ENCODE measurements at places on chromosomes 5 and 9.

DNA sequence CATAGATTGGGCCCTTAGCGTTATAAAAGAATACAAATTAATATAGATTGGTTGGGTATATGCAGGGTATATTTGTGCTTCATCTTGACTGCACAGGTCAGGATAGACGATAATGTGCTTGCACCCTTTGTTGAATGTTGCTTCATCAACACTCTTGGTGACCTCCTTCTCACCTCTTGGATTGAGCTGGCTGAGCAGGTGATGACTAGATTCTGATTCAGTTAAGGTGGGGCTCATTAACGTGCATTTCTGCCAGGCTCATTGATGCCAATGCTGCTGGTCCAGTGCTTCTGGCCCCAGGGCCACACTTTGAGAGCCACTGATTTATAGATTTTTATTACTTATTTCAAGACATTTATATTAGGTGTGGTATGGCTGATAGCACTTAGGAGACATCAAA, 27.7 kb downstream of the PCSK5 start:
- H3K4me1 ChIP-seq: no peaks in the 10 kb centered on the region
- H3K27ac ChIP-seq: no peak overlapping the region
- H3K36me3 ChIP-seq: no peaks in the 10 kb centered on the region
- H3K27me3 ChIP-seq: peaks cover 3% of the 10 kb centered on the region

DNA sequence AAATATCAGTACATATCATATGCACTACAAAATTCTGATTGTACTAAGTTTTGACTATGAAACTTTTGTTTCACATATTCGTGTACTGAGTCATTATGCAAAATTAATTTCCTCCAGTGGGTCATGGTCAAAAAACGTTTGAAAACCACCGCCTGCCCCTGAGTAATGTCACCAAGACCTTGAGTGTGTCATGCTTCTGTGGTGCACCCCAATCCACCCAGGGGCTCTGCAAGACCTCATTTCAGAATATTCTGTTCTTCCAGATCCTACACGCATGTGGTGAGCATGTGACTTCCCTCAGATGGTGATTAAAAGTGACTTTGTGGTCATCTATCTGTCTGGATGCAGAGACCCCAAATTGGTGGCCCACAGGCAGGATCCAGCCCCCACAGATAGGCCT, 31.0 kb downstream of the ABLIM3 start:
- H3K4me1 ChIP-seq: no peaks in the 10 kb centered on the region
- no peak overlapping the region for H3K27ac ChIP-seq
- no peak for DNase-seq
- H3K36me3 ChIP-seq: no peaks in the 10 kb centered on the region
- H3K27me3 ChIP-seq: peaks cover 7% of the 10 kb centered on the region

DNA sequence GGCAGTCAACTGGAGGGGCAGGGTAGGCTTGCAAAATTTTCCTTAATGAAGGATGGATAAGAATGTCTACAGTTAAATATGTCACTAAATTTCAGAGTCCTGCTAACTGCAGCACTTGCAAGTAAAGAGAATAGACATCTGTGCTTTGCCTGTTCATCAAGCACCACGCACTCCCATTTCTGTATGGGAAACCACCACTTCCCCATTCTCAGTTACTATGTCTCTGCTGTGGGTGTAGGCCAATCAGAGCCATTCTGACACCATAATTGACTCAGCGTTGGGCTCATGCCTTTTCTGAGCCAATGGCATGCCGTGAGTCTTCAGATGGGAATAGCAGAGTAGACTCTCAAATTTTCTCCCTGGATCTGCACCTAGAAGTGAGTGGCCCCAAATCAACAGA, 247.5 kb downstream of the GABRB2 start:
- DNase-seq: no peak
- no peak overlapping the region for H3K27ac ChIP-seq
- H3K36me3 ChIP-seq: no peaks in the 10 kb centered on the region
- H3K4me1 ChIP-seq: no peaks in the 10 kb centered on the region
- H3K4me3 ChIP-seq: no peak overlapping the region
- peaks cover 4% of the 10 kb centered on the region for H3K27me3 ChIP-seq

DNA sequence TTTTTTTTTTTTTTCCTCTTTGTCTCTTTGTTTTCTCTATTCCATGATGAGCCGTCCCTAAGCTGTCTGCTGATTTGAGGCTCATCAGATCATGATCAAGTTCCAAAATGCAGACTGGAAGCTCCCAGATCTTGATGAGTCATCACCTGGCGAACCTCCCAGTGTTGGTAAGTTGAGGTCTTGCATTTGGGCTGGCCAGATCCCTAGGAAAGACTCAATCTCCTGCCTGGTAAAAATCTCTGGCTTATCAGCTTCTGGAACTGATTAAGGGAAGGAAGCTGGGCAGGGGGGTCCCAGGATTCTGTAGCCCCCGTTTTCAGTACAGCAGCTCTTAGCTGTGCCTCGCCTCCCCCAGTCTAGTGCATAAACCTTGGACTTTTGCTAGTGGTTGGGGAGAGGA, 69.0 kb downstream of the TSPAN17 start:
- H3K4me3 ChIP-seq: no peak overlapping the region
- no peak for DNase-seq
- peaks cover 3% of the 10 kb centered on the region for H3K36me3 ChIP-seq
- H3K4me1 ChIP-seq: peaks cover 3% of the 10 kb centered on the region

GRCh38 chr5:151293624-151294023, 9.9 kb downstream of the SLC36A3 start:
- DNase-seq: no peak
- H3K4me1 ChIP-seq: no peaks in the 10 kb centered on the region
- H3K27ac ChIP-seq: no peak overlapping the region
- H3K36me3 ChIP-seq: no peaks in the 10 kb centered on the region
- no peaks in the 10 kb centered on the region for H3K27me3 ChIP-seq

DNA sequence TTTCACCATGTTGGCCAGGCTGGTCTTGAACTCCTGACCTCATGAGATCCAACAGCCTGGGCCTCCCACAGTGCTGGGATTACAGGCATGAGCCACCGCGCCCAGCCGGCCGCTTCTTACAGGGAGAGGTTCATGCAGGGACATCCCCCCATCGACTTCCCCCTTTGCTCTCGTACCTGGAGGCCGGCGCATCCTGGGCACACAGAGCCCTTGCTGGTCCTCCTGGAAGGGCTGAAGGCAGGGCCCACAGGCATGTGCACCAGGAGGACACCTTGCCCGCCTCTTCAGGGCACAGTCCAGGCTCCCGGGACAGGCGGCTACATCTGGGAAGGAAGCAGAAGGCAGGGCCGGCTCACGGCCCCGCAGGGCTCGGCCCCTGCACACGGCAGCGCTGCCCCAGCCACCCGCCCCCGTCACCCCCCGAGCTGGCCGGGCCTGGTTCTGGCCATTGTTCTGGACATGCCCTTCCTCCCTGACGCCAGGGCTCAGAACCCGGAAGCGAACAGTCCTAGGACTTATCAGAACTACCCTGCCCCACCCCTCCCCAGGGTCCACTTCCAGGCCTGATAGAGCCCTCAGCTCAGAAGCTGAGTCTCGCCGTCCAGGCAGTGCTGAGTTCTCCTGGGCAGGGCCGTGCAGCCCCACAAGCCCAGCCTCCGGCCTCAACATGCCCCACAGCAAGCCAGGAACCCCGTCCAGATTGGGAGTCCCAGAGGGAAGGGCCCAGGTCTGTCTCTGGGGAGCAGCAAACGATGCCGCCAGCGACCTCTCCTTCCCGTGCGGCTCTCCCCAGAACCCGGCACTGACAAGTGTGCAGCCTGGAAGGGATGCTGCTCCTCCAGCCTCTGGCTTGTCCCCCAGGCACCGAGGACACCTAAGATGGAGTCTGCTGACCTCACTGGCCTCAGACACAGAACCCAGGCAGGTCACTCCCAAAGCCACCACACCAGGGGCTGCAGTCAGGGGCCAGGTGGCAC, 2.9 kb downstream of the NPDC1 start:
- H3K27ac ChIP-seq: no peak overlapping the region
- no peaks in the 10 kb centered on the region for H3K36me3 ChIP-seq
- peaks cover 29% of the 10 kb centered on the region for H3K27me3 ChIP-seq

- DNase-seq: no peak
- H3K4me3 ChIP-seq: no peak overlapping the region
- no peaks in the 10 kb centered on the region for H3K36me3 ChIP-seq
- no peaks in the 10 kb centered on the region for H3K4me1 ChIP-seq
Observed at GRCh38 chr9:76433836-76434235, 25.1 kb upstream of the GCNT1 start.

DNA sequence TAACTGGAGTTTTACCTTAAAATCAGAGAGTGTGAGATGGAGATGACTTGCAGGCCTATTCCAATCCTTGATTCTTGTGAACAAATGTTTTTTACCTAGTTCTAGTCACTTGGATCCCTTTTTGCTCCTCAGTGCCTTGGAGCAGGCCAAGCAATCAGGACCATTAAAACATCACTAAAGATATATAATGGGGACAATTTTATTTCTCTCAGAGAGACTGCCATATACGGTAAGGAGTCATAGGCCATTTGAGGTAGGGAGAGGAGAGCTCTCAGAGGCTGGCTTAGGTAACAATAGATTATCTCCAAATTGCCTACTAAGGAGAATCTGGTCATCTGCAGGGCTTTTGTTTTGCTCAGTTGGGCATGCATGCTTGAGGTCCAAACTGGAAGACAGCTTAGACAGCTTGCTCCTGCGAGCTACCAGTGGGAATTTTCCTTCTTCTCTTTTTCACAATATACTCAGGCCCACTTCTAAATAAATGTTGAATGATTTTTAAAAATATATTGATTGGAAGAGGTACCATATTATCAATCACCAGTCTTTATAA, 44.0 kb downstream of the FREM1 start:
- no peak overlapping the region for H3K27ac ChIP-seq
- H3K36me3 ChIP-seq: no peaks in the 10 kb centered on the region

DNA sequence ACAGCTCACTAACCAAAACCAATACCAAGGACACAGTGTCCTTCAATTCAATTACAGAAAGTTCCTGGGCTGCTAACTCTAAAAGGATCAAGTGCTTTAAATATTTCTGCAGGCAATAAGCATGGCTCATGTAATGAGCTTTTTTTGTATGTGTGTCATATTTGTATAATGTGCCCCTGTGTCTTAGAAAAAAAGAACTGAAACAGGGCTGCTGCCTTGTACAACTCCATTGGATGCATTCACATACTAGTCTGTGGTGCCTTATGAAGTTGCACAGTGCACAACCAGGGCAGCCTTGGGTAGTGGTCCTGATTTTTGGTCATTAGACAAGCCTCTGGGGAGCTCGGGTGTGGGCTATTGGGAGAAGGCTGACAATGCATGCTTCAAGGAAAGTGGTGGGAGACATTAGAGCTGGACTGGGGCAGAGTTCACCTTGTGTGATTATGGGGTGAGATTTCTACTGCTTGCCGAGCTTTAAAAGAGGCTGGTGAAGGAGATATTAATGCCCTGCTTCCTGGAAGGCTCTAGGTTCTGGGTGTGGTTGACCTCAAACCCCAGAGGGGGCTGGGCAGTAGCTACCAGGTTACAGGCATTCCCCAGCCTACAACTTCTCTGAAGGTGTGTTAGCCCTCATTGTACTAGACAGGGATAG, 3.6 kb upstream of the CPEB4 start:
- peak overlapping the region; percentile 70 for H3K4me3 ChIP-seq
- H3K27ac ChIP-seq: peak overlapping the region; percentile 36

DNA sequence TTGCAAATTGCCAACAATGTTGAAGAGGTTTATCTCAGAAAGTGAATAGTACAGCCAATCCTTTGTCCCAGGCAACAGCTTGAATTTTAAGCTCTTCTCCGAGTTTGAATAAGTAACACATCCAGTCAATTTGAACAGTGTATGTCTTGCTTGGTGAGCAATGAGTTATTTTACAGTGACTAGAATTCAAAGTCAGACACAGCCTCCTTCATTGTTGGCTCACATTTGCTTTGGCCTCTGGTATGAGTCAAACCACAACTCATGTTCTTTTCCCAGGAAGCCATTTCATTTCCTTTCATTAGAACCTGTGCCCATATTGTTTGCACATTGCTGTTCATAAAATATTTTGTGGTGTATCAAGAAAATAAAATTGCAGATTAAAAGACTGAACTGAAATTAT, 622.0 kb upstream of the DAB2 start:
- peaks cover 9% of the 10 kb centered on the region for H3K27me3 ChIP-seq
- H3K4me1 ChIP-seq: no peaks in the 10 kb centered on the region
- no peak for DNase-seq
- H3K4me3 ChIP-seq: no peak overlapping the region
- H3K36me3 ChIP-seq: no peaks in the 10 kb centered on the region
- no peak overlapping the region for H3K27ac ChIP-seq

GRCh38 chr9:126295516-126295915, 31.1 kb upstream of the MVB12B start:
- H3K36me3 ChIP-seq: no peaks in the 10 kb centered on the region
- H3K27me3 ChIP-seq: peaks cover 3% of the 10 kb centered on the region
- no peak overlapping the region for H3K4me3 ChIP-seq
- no peak overlapping the region for H3K27ac ChIP-seq

DNA sequence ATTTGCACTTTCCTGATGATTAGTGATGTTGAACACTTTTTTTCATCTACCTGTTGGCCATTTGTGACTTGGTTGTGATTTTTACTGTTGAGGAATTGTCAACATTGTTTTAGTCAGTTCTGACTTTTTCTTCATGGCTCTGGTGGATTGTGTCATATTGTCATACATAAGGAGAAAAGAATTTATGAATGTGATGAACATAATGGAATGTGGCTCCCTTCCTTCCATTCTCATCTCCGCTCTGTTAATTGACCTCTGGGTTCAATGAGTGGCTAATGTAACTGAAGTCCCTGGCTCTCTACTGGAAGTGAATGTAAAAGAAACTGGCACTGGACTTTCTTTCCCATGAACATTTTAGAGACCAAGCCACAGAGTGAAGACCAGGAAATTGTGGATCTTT, 49.2 kb downstream of the KIAA1958 start:
- H3K4me3 ChIP-seq: no peak overlapping the region
- no peak for DNase-seq
- peaks cover 3% of the 10 kb centered on the region for H3K36me3 ChIP-seq
- H3K4me1 ChIP-seq: peaks cover 3% of the 10 kb centered on the region
- no peak overlapping the region for H3K27ac ChIP-seq
- peaks cover 1% of the 10 kb centered on the region for H3K27me3 ChIP-seq
